ENCODE measurements at places on chromosomes 13 and 19.

GRCh38 chr13:50587115-50587514, 256.4 kb downstream of the DLEU7 start:
- H3K27me3 ChIP-seq = no peaks in the 10 kb centered on the region
- no peak overlapping the region for H3K27ac ChIP-seq
- DNase-seq = no peak
- H3K4me1 ChIP-seq = no peaks in the 10 kb centered on the region

GRCh38 chr13:79909644-79910043, 428.7 kb downstream of the NDFIP2 start:
- H3K4me3 ChIP-seq = no peak overlapping the region
- H3K27me3 ChIP-seq = no peaks in the 10 kb centered on the region
- H3K4me1 ChIP-seq = no peaks in the 10 kb centered on the region
- H3K27ac ChIP-seq = no peak overlapping the region

DNA sequence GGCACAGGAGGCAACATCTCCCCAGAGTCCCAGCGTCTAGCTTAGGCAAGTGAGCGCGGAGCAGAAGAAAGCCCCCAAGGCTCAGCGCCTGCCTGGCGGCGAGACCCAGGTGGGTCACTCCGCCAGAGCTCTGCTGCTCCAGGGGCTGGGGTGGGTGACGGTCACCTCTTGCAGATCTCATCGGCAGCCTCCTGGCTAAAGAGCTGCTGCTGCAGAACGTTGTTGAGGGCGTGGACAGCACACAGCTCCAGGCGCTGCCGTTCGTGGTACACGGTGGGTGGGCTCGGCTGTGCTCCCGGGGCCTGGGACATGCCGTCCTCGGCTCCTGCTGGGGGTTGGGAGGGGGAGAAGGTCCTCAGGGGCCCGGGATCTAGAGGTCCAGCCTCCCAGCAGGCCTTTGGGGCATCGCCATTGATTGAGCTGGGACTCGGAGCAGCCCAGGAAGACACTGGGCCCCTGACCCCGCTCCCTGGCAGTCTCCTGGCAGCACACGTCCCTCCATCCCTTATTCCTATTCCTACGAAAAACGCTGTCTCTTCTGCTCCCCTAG, 795 bp downstream of the JOSD2 start:
- no peaks in the 10 kb centered on the region for H3K27me3 ChIP-seq
- H3K36me3 ChIP-seq = no peaks in the 10 kb centered on the region
- H3K27ac ChIP-seq = peak overlapping the region; percentile 49

DNA sequence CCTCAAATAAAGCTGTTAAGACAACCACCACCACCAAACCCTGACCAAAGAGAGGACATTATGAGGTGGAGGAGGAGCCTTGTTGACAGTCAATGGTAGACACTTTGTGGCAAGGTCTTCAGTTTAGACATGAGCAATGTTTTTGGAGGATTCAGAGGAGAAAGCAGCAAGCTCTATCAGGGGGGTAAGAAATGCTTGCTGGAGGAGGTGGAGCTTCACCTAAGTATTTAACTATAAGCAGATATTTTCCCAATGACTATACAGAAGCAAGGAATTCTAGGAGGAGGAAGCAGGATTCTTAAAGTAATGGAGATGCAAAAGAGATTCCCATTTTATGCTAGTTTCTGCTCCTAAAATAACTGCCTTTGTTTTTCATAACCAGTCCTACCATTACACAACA, 74.2 kb downstream of the TRPC4 start:
- no peaks in the 10 kb centered on the region for H3K36me3 ChIP-seq
- H3K4me1 ChIP-seq = no peaks in the 10 kb centered on the region
- no peak for DNase-seq
- H3K4me3 ChIP-seq = no peak overlapping the region

DNA sequence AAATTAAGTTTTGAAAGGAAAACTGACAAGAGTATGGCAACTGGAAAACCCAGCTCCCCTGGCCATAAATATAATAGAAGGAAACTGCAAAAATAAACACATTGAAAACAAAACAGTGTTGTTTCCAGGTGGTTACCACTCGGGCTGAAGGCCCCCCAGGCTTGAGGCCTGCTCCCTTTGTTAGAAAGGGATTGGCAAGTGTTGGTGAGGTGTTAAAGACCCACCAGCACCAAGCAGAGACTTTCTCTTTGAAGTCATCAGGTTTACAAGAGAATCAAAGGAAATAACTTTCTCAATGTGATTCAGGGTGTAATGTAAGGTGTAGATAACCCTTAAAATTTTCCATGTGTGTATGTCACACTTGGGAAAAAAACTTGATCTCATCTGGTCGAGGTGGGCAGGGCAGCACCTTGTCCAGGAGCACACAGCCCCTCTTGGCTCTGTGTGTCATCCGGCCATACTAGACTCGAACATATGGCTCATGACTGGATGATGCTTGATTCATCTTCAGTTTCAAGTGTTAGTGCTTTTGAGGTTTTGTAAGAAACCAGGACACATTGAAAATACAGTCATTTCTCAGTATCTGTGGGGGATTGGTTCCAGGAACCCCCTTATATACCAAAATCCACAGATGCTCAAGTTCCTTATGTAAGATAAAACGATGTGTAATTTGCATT, 7.8 kb downstream of the ACTN4 start:
- peak overlapping the region; percentile 92 for H3K27ac ChIP-seq
- no peaks in the 10 kb centered on the region for H3K27me3 ChIP-seq
- no peak for DNase-seq
- peaks cover 92% of the 10 kb centered on the region for H3K4me1 ChIP-seq

DNA sequence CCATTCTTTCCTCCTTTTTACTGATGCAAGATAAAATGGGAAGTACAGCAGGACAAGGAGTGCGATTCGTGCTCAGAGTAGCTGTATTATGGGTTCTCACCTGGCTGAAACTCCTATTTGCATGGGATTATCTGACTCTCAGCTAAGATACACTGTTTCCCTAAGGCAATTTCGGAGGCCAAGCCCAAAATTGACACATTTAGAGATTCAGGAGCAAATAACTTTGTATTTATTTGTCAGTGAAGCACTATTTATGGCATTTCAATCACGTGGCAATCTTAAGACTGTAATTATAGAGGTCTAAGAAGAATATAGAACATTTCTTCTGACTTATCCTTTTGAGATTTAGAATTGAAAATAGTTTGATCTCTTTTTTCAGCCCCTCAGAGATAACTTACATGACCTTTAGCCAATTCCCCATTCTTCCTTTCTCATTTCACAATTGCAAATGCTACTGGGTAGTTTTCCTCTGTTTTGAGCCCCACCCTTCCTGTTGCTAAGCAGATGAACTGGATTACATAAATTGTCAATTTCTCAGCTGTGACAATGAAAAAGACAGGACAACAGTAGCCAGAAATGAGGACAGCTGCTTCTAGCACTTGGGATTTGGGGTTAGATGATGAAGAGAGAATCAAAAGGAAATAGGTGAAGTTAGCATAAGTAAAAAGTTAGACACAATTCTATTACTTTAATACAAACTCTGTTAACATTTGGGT, 122.7 kb upstream of the FRY start:
- DNase-seq = no peak
- H3K27ac ChIP-seq = no peak overlapping the region
- no peak overlapping the region for H3K4me3 ChIP-seq
- H3K4me1 ChIP-seq = peaks cover 10% of the 10 kb centered on the region

GRCh38 chr19:29499921-29500590, 25.7 kb upstream of the VSTM2B start:
- no peak overlapping the region for H3K27ac ChIP-seq
- H3K36me3 ChIP-seq = no peaks in the 10 kb centered on the region
- no peak overlapping the region for H3K4me3 ChIP-seq
- H3K4me1 ChIP-seq = no peaks in the 10 kb centered on the region

GRCh38 chr13:75660694-75661093, 24.6 kb downstream of the LMO7 start:
- no peak overlapping the region for H3K27ac ChIP-seq
- no peak overlapping the region for H3K4me3 ChIP-seq
- no peaks in the 10 kb centered on the region for H3K4me1 ChIP-seq
- no peaks in the 10 kb centered on the region for H3K36me3 ChIP-seq

GRCh38 chr13:113397608-113398425, 33.9 kb upstream of the GRTP1 start:
- no peaks in the 10 kb centered on the region for H3K36me3 ChIP-seq
- H3K27me3 ChIP-seq = peaks cover 4% of the 10 kb centered on the region
- DNase-seq = no peak
- H3K27ac ChIP-seq = no peak overlapping the region
- no peaks in the 10 kb centered on the region for H3K4me1 ChIP-seq
- no peak overlapping the region for H3K4me3 ChIP-seq

DNA sequence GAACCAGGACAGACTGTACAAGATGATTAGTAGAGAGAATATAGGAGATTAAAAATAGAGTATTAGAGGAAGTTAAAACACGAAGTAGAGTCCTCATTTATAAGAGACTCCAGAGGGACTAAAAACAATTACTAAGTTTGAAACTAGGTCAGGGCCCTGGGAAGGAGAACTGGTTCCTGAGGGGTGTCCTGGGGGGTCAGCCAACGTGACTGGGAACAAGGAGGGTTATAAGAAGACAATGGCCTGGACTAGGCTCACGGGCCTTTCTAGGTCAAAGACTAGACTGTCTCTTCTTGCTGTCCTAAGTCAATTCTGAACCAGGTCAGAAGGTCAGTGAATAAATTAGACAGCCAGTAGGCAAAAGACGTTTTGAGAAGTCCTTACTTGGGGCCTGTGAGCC, 165.3 kb downstream of the IER2 start:
- H3K27me3 ChIP-seq = no peaks in the 10 kb centered on the region
- no peak for DNase-seq
- H3K4me1 ChIP-seq = no peaks in the 10 kb centered on the region
- no peaks in the 10 kb centered on the region for H3K36me3 ChIP-seq
- H3K4me3 ChIP-seq = no peak overlapping the region

GRCh38 chr13:37406031-37406430, 192.5 kb downstream of the POSTN start:
- H3K36me3 ChIP-seq = no peaks in the 10 kb centered on the region
- peaks cover 2% of the 10 kb centered on the region for H3K4me1 ChIP-seq
- DNase-seq = no peak
- no peak overlapping the region for H3K27ac ChIP-seq
- H3K4me3 ChIP-seq = no peak overlapping the region

- peaks cover 42% of the 10 kb centered on the region for H3K4me1 ChIP-seq
- H3K4me3 ChIP-seq = peak overlapping the region; percentile 99
- no peaks in the 10 kb centered on the region for H3K27me3 ChIP-seq
- H3K27ac ChIP-seq = peak overlapping the region; percentile 100
- DNase-seq = peak; percentile 34
Measured at GRCh38 chr19:47229676-47230053, 1.3 kb downstream of the BBC3 start.

DNA sequence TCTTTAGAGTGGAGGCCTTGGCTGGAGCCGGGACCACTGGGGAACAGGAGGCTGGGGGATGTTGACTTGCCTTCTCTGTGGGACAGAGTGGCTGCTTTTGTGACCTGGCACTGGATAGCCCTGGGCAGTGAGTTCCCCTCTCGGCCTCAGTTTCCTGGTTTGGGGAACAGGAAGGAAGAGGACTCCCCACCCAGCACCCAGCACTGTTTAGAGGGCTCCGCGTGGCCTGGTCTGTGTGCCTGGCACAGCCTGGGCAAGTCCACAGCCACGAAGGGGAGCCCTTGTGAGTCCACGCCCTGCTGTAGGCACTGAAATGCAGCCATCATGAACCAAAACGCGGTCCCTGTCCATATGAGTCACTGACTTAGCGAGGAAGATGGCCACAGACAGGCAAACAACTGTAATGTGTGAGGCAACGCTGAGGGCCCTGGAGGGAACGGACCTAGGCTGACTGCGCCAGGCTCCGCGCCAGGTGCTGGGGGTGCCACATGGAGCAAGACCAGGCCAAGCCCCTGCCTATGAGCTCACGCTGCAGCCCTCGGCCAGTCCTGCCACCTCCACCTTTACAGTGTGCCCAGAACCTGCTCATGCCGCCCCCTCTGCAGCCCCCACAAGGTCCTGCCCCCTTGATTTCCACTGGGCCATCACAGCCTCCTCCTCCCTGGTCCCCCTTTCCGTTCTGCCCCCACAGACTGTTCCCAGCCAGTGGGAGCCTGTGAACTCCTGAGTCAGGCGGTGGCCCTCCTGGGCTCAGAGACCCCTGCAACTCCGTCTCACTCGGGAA, 35.5 kb downstream of the PAK4 start:
- H3K4me1 ChIP-seq = peaks cover 20% of the 10 kb centered on the region
- no peaks in the 10 kb centered on the region for H3K27me3 ChIP-seq
- no peaks in the 10 kb centered on the region for H3K36me3 ChIP-seq
- DNase-seq = no peak
- peak overlapping the region; percentile 2 for H3K27ac ChIP-seq

DNA sequence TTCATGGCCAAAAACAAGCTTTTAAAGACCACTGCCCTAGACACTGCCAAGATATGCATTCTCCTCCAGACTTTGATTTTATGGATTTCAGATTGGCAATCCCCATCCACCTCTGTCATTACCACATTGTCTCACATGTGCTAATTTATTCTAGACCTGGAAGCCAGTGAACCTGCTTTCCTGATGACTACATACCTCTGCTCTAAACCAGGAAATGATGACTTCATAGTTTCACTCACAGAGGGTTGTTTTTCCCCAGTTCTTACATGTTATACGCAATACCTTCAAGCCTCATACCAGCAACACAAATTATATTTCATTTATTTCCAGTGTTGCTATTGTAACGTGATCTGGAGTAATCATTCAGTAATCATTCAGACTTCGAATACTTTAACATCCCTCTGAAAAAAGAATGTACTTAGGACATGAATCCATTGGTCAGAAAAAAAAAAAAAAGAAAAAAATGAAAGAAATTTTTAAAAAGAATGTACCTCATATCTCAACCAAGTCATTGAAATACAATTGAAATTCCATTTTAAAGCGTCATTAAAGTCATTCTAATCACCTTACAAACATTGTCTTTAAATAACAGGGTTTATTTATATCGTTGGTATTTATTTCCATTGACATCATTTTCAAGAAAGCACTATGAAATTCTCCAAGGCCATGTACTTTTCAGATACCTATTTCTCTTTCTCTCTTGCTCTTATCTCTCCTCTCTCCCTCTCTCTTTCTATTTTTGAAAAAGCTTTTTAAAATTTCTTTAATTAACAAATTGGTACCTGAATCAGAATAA, 33.4 kb upstream of the KLF5 start:
- no peak overlapping the region for H3K27ac ChIP-seq
- no peak for DNase-seq
- H3K4me3 ChIP-seq = no peak overlapping the region
- no peaks in the 10 kb centered on the region for H3K4me1 ChIP-seq
- no peaks in the 10 kb centered on the region for H3K36me3 ChIP-seq

DNA sequence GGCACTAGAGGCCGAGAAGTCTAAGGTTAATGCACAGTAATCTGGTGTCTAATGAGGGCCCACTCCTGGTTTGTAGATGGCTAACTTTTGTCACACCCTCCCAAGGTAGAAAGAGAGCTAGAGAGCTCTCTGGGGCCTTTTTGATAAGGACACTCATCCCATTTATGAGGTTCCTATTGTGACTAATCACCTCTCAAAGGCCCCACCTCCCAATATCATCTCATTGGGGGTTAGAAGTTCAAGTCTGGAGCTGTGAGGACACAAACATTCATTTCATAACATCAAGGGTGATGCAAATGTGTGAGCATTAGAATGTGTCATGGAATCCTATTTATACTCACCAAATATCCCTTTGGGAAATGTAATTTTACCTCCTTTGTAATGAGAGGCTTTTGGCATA, 79.2 kb upstream of the SLC10A2 start:
- no peaks in the 10 kb centered on the region for H3K27me3 ChIP-seq
- H3K36me3 ChIP-seq = no peaks in the 10 kb centered on the region
- H3K27ac ChIP-seq = no peak overlapping the region
- no peaks in the 10 kb centered on the region for H3K4me1 ChIP-seq

GRCh38 chr13:77033717-77034302, 6.9 kb upstream of the FBXL3 start:
- DNase-seq = no peak
- no peaks in the 10 kb centered on the region for H3K4me1 ChIP-seq
- H3K27me3 ChIP-seq = no peaks in the 10 kb centered on the region
- H3K27ac ChIP-seq = no peak overlapping the region
- no peaks in the 10 kb centered on the region for H3K36me3 ChIP-seq
- H3K4me3 ChIP-seq = no peak overlapping the region

Data from tibial nerve (tissue), 4 donors.